GM06990 (cell line): ENCODE measurements at places on chromosomes 7 and 10.

GRCh38 chr7:97004247-97005182, 838 bp upstream of the DLX6 start:
- no peak for DNase-seq

GRCh38 chr7:134885967-134886352, 100.3 kb upstream of the AGBL3 start:
- DNase-seq: no peak

DNA sequence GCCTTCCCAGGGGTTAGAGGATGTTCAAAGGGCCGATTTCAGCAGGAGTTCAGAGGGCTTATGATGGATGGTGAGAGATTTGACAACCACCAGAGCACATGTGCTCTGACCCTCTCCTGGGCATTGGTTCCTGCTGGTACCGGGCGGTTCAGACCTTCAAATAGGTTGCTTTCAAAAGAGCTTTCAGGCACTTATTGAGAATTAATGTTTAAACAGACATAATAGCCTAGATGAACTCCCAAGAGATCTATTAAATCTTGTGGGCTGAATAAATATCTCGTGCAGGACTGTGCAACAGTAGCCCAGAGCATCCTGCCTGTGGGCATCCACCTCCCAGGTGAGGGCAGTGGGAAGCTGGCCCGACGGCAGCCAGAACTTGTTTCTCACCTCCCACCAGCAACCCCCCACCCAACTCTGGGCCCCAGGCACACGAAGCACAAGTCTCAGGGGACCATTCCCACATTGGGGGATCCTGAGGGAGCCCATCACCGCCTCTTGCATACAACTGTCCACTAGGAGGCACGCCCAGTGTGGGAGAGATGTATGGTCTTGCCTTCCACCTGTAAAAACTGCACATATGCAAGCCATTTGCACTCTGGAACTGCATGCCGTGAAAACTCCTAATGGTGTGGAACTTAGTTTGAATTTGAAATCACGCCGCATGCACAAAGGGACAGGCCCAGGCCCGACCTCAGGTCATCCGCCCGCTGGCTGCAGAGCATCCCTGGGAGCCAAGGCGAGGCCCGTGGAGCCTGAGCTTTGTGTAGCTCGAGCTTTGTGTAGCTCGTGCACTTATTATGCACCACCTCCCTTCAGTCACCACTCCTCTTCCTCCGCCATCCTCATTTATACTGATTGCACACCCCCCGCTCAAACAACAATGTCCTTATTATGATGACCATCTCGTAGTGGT, 147.8 kb downstream of the ADCY1 start:
- no peak for DNase-seq

DNA sequence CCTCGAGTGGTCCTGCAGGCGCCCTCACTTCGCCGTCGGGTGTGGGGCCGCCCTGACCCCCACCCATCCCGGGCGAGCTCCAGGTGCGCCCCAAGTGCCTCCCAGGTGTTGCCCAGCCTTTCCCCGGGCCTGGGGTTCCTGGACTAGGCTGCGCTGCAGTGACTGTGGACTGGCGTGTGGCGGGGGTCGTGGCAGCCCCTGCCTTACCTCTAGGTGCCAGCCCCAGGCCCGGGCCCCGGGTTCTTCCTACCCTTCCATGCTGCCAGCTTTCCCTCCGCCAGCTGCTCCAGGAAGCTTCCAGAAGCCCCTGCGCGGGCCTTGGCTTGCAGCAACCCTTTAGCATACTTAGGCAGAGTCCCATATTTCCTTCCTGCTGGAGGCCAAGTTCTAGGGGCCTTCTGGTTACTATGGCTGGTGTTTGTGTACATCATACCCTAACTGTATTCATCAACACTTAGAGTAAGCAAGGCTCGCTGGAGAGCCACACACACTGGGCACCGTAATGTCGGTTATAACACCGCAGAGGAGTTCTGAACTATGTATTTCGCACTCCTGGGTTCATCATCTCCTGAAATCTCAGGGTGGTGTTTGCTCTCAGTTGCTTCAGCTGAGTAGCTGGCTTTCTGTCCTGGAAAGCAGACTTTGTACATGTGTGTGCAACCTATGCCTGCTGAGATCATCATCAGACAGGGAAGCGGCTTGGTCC, 471 bp downstream of the MGMT start:
- DNase-seq: no peak

GRCh38 chr10:110859973-110860376, 11.8 kb upstream of the PDCD4 start:
- DNase-seq: no peak

DNA sequence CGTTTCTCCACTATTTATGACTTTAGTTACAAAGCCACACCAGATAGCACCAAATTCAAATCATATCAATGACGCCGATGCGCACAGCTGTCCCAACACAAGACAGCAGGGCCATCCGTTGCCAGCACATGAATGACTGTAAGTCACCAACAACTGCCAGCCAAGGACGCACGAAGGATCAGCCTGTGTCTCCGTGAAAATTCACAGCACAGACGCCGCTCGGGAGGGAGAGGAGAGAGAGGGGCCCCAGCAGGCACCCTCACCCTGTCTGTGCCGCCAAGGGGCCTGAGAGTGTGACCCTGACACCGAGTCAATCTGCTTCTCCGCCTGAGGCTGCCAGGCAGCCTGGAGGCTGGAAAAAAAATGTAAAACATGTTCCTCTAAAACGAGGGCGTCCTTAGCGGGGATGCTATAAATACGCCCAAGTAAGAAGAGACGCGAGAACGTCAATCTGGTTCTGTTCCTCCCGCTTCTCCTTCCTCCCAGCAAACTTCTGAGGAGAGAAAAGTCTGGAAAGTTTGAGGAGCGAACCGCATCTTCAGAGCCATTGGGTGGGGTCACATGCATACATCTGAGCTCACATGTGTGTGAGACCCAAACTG, 111.2 kb downstream of the PTPRN2 start:
- DNase-seq: no peak

DNA sequence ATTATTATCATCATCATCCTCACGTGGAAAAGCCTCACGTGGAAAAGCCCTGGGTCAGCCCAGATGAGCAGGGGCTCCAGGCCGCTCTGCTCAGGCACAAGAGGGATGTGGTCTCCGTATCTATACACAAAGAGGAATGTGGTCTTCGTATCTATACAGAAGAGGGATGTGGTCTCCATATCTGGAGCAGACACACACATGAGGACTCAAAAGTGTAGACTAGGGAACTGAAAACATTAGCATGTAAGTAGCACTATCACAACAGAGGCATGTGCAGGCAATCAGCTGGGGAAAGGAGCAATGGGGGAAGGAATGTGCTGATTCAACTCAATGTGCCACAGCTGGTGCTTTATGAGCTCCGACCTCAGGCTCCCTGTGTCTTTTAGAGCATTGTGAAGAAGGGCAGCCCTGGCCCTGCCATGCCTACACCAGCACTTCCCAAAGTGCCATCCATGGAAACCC, 86.5 kb downstream of the PLXNA4 start:
- DNase-seq: no peak

DNA sequence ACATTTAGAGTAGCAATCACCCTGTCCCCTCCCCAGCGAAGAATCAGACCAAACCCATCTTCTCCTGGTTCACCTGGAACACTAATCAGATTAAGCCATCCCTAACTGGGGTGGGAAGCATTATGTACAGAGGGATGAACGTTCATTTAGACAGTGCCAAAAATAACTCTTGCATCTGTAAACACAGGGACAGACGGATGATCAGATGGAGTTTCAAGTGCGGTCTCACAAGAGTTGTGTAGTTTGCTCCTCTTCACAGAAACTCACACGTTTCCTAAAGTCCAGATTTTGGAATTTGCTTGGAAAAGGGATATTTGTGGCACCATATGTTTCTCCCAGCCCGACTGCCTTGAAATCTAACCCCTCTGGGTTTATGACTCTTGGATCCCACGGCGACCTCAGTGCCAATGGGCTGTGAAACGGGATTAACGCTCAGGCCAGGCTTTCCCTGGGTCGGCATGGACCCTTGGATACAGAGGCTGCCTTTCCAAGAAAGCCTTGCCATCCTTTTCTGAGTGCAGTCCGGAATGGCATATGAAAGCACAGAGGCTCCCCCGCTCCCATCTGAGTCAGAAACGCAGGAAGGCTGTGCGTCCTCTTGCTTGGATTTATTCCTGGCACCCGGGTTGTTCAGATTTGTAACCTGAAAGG, 293.2 kb upstream of the HABP2 start:
- no peak for DNase-seq

GRCh38 chr7:91832493-91833045, 47.9 kb downstream of the MTERF1 start:
- DNase-seq: no peak

- no peak for DNase-seq
Measured at GRCh38 chr7:16564023-16564380, 37.4 kb downstream of the LRRC72 start.

- no peak for DNase-seq
Measured at GRCh38 chr10:31413325-31413724, 94.3 kb downstream of the ZEB1 start.

DNA sequence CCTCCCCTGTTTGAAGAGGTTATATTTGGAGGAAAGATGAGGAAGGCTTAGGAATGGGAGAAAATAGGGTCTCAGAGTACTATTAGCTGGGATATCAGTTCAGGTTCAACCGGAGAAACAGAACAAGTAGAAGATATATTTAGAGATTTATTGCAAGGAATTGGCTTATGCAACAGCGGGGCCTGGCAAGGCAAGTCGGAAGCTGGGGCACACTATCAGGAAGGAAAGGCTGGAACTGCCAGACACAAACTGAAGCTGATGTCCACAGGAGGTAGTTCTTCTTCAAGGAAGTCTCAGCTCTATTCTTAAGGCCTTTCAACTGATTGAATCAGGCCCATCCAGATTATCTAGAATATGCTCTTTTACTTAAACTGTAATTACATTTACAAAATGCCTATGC, 939.6 kb upstream of the C7orf33 start:
- DNase-seq: no peak
